ENCODE measurements at places on chromosomes 7 and 10.

GRCh38 chr10:103786020-103786419 is 69.4 kb downstream of the SH3PXD2A start:
- DNase-seq: no peak

DNA sequence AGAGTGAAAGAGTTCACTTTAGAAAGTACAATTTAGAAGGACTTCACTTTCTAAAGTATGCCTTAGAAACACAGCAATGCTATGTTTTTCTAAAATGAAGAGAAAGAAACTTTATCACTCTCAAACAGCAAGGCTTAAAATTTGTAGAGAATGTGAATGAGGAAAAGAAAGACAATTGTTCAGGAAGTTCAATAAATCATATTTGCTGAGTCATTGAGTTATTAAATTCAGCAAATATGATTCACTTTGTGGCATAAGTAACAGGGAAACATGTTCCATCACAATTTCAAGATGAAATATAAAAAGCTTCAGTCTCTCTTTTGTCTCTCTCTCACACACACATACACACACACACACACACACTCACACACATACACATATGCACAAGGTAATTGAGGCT is 187.9 kb downstream of the PCDH15 start:
- DNase-seq: no peak

- no peak for DNase-seq
Observed at GRCh38 chr7:47669178-47669891, 87.4 kb upstream of the TNS3 start.

DNA sequence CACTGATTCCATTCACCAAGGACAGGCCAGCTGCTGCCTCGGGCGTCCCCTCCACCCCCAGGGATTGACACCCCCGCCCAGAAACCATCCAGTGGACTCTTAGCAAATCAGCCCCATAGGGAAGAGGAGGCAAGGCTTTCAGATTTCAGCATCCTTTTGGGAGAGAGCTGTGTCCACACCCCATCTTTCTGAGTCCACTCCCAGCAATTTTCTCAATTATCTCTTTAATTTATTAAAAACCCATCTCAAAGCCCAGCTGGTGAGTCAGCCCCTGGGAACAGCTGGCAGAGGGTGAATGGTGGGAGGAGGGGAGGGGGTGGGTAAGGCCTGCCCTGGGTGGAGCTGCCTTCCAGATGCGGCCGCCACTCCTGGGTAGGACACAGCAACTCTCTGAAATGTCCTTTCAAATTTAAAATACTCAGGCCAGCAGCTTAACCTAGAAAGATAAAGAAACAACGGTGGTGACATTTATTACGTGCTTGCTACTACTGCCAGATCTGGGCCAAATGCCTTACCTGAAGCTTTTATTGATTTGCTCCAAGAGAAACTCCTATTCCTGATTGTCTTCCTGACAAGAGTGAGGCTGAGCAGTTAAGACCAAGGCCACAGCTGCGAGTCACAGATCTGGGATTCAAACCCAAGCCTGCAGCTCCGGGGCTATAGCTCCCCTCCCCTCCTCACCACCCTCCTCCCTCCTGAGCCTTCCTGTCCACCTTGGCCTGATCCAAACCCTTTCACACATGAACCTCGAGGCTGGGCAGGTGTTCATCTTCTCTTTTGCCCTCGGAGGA is 120.4 kb downstream of the RGS10 start:
- DNase-seq: no peak

- no peak for DNase-seq
Observed at GRCh38 chr10:61314273-61314672, 138.9 kb downstream of the TMEM26 start.

- DNase-seq: no peak
Observed at GRCh38 chr7:117751775-117752174, 121.5 kb downstream of the CTTNBP2 start.

DNA sequence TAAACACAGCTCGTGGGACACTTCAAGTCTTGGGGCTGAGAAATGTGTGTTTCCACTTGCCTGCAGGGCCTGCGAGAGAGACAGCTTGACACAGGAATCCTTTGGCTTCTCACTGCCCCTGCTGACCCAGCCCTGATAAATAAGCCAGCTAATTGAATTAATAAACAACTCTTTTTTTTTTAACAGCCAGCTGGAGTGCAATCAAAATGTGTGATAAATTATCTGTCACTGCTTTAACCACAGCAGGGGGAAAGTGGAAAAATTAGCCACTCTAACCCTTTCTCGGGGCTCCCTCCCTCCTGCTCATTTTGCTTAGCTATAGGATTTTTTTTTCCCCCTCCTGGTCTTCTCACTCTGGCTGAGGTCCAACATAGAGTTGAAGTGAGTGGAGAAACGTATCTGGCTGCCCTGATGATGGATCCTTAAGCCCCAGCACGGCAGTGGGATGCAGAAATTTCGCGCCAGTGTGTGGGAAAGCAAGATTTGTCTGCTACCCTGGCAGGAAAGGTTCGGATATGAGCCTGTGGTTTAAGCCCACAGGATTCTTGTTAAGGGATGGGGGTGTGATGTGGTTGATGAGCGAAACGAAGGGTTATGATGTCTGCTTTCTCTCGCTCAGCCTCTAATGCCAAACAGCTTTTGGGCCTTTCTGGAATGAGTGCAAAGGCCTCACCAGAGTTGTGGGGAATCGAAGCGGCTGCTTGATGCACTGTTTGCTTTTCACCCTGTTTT is 173.8 kb downstream of the TRIL start:
- DNase-seq: no peak

DNA sequence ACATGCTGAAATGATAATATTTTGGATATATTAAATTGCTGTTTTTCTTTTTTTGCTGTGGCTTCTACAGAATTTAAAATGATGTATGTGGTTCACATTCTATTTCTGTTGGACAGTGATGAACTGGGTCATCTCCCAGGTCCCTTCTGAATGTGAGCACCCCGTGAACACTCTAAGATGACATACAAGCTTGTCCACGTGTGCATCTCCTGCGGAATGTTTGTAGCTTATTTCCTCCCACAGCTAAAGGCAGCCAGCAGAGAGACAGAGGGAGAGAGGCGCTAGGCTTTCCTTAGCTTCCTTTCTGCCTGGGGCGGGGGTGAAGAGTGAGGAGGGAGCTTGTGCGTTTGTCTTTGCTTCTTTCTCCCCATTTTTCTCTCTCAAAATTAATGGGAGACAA is 219.1 kb downstream of the EMX2 start:
- no peak for DNase-seq

- no peak for DNase-seq
Observed at GRCh38 chr7:130489140-130489983, 2.5 kb upstream of the MEST start.

DNA sequence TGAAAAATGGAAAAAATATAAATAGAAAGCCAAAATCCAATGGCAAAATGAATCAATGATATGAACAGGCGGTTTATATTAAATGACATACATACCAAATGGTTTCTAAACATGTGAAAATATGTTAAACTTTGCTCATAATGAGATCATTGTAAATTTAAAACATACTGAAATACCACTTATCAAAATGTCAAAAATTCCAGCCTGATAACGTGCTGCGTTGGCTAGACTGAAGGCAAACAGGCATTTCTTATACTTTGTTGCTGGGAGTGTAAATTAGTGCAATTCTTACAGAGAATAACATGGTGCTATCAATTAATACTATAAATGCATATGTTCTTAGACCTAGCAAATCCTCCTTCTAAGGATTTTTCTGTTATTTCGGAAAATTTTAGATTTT is 225.8 kb upstream of the FAM3C start:
- DNase-seq: no peak

- DNase-seq: peak; percentile 65
Observed at GRCh38 chr10:73759512-73760115, 15.4 kb downstream of the SEC24C start.

- DNase-seq: no peak
Observed at GRCh38 chr10:79440281-79440680, 5.1 kb downstream of the ZCCHC24 start.

DNA sequence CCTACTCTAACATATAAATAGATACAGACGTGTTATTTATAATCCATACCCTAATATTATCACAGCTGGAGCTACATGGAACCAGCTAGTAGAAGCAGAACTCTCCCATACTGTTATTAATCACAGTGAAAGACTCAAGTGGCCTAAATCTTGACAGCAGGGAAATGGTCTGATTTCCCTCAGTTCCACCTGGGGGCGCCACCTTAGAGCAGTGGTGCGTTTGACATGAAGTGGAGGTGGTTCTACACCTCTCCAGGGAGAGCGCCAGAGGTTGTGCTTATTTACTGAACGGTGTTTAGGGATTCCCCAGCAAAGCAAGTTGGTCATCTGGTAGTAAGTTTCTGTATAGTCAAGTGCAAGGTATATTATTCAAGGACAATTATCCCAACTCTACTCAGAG is 17.6 kb downstream of the DNTT start:
- DNase-seq: no peak

GRCh38 chr7:50488379-50488778 is 38.2 kb upstream of the FIGNL1 start:
- DNase-seq: no peak

- DNase-seq: no peak
Observed at GRCh38 chr10:115727129-115727528, 545.9 kb downstream of the GFRA1 start.

DNA sequence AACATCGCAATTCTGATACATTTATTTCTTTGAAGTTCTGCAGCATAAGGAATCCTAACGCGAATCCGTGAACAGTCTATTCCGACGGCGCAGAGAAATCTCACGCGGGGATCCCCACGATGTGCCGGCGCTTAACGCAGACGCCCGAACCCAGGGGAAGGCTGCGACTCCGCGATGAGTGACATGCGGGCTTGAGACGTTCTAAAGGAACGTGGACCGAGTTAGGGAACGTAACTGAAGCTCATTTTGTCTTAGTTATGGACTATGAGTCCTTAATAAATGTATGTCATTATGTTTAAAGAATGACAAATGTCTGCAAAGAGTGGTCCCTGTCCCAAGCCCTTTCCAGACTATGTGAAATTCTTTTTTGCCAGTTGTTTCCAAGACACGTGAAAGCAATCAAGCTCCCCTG is 995 bp upstream of the PARD3 start:
- DNase-seq: no peak

GRCh38 chr7:37220664-37221063 is 228.0 kb downstream of the ELMO1 start:
- no peak for DNase-seq

- no peak for DNase-seq
Observed at GRCh38 chr7:95619921-95620320, 23.6 kb upstream of the PDK4 start.

GRCh38 chr10:13740461-13740860 is 153.7 kb downstream of the PRPF18 start:
- DNase-seq: no peak

Measured in activated CD4-positive, alpha-beta T cell treated with anti-CD3 and anti-CD28 coated beads, Interleukin-2, Interleukin-6, amounts not matched to agents 100 ng/mL and 50 ng/mL, durations not matched to agents 16 hours and 8 hours (primary cell).